ENCODE measurements at places on chromosomes 4 and X.

GRCh38 chr4:138599965-138600364 lies 357.8 kb upstream of the SLC7A11 start:
- no peak for DNase-seq

- DNase-seq, result no peak
These were observed 172.6 kb downstream of the ACTRT1 start for GRCh38 chrX:127879585-127879984.

GRCh38 chr4:112173593-112174558 lies 28.6 kb downstream of the FAM241A start:
- no peak for DNase-seq

DNA sequence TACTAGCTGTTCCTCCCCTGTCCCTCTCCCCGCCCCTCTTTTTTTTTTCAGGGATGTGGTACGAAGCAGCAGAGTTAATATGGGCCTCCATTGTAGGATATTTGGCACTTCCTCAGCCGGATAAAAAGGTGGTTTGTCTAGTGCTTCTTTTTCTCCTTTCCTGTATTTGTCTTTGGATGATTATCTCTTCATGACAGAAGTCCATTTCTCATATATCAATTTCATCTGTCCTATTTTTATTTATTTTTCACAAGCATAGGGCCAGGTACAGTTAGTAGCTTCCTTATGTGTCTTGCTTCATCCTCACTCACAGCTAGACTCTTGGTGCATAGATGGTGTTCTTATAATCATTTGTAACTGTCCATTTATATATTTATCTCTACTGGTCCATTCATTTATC lies 89.6 kb downstream of the NEUROG2 start:
- no peak for DNase-seq

DNA sequence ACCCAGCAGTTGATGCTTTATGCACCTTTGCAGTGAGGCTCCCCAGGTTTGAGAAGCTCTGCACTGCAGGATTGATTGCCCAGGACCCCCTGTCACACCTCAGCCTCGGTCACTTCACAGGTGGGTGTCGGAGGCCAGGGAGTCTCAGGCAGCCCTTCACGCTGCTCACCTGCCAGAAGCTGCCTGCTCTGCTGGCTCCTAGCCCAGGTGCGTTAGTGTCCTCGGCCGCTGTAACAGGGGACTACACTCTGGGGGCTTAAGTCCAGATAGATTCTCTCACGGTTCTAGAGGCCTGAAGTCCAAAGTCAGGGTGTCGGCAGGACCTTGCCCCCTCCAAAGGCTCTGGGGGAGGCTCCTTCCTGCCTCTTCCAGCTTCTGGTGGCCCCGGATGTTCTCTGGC lies 79.9 kb downstream of the CPZ start:
- DNase-seq, result no peak

All from T-helper 17 cell (primary cell).